DMS 273 treated with DMSO at 0.1 percent for 48 hours (cell line): ENCODE measurements at places on chromosomes 5 and 9.

GRCh38 chr9:121399883-121400607 lies 30.0 kb upstream of the STOM start:
- peak; percentile 34 for DNase-seq

- no peak for DNase-seq
These were observed 128.9 kb downstream of the BARX1 start for GRCh38 chr9:93826209-93826608.

GRCh38 chr9:108786322-108786721 lies 69.5 kb downstream of the ACTL7B start:
- no peak for DNase-seq

GRCh38 chr5:138929571-138929955 lies 54.4 kb upstream of the LRRTM2 start:
- DNase-seq = no peak

- DNase-seq = no peak
These were observed 165.1 kb downstream of the CAAP1 start for GRCh38 chr9:26727471-26727870.

DNA sequence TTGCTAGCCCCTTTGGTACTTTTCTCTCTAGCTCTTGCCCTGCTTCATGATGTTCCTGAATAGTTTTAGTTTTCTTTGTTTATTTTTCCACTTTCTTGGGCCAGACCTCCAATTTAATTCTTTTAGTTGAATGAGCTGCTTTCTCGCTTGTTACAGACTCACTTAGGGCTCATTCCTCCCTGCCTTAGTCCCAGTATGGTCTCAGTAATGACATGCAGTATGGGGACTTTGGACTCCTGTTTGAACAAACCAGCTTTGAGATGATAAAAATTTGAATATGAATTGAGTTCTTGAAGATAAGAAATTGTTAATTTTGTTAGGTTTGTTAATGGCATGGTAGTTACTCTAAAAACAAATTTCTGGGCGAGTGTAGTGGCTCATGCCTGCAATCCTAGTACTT lies 284.8 kb upstream of the DMRT1 start:
- DNase-seq = no peak
